HS-27A (cell line): ENCODE measurements at places on chromosomes 5 and 9.

DNA sequence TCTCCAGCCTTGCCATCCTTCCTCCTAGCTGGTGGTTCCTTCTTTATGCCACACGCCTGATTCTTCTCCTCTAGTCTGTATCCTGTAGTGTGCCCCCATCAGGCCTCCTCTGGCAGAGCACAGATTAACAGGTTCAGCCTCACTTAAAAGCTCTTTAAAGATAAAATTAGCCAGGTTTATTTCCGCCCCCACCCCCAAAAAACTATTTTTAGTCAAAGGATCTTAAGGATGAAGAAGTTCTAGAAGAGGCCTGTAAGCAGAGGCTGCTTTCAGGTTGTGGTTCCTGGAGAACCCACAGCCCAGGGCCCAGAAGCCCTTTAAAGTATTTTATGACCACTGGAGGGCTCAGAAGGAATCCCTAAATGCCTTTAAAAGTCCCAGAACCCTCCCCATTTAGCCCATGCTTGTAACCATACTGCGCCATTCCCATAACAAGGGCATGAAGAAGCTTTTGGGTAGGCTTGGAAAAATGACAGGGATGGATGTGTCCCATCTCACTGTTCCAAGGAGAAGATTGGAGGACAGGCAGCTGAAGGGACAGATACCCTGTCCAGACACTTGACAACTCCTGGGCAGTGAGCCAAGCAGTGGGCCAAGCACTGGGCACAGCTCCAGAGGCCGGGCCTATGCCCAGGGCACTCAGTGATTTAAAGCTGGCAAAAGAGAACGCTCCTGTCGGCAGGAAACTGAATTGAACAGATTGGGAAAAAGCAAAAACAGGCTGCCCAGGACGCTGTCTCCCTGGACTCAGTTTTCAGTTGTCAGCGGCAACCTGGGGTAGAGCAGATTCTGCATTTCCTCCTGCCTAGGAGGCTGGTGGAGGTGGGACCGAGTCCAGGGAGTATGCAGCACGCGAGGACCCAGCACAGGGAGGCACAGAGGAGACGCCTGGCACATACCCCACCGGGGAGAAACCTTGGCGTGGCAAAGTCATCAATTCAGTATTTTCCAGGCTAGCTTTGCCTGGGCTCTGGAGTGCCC is 106.3 kb upstream of the SSBP2 start:
- DNase-seq, result no peak

- no peak for DNase-seq
These were observed 113.7 kb downstream of the GABRB2 start for GRCh38 chr5:161432798-161433197.

GRCh38 chr9:114852050-114852594 is 46.3 kb upstream of the TNFSF15 start:
- no peak for DNase-seq

DNA sequence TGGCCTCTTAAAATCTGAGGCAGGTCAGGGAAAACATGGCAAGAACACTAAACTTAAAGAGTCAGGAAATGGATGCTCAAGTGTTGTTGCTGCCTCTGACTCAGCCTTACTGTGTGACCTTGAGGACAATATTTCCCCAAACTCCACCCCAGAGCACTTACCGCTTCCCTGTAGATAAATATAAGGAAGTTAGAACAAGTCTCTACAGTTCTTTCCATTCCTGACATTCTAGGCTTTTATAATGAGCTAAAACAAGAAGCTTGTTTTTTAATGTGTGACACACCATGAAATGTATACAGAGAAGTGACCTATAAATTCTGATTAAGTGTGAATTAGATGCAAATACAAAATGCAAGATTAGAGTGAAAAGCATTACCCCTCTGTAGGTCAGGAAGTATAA is 129.3 kb downstream of the GRIA1 start:
- DNase-seq, result no peak

DNA sequence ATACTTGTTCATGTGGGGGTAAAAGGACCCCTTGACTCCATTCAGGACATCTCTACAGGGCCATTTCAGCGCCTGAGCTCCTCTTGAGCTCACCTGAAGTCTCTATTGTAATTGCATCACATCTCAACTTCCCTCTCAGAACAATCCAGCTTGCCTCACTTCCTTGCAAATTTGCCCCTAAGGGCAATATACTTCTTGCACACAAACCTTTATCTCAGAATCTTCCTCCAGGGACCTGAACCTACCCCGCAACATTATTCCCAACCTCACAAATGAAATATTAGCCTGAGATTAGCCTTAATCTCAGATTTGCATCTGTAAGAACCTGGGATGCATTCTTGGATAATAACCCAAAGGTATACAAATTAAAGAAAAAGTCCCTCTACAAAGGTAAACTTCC is 159.2 kb downstream of the DRD1 start:
- no peak for DNase-seq

GRCh38 chr9:104527109-104527508 is at the start of gene OR13C4:
Gene OR13C4 (minus strand): TSS chr9:104527209. CDS start chr9:104527209, 0 bp downstream.
- no peak for DNase-seq

DNA sequence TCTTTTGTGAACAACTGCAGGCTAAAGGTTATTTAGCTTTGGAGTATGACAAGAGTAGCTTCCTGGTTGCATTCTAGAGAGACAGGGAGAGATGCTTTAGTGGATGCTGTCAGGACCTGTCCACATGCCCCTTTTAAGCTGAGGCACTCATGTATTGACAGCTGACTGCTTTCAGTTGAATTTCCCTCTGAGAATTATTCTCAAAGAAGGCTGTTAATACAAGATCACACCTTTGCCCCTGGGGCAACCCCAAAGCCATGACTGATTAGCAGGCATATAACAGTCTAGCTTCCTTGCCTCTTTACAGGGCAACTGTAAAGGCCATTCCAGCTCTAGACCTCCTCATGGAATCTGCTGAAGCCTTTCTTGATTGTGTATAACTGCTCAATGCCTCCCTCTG is 117.6 kb upstream of the ATP10B start:
- DNase-seq, result no peak

GRCh38 chr9:101028346-101029314 is at the start of gene PLPPR1:
Gene PLPPR1 (plus strand): TSS chr9:101028727.
- DNase-seq, result no peak

GRCh38 chr9:79184831-79185230 is 386.9 kb upstream of the TLE4 start:
- no peak for DNase-seq

- DNase-seq, result peak; percentile 64
These were observed 34.6 kb downstream of the OXCT1 start for GRCh38 chr5:41835645-41836044.

DNA sequence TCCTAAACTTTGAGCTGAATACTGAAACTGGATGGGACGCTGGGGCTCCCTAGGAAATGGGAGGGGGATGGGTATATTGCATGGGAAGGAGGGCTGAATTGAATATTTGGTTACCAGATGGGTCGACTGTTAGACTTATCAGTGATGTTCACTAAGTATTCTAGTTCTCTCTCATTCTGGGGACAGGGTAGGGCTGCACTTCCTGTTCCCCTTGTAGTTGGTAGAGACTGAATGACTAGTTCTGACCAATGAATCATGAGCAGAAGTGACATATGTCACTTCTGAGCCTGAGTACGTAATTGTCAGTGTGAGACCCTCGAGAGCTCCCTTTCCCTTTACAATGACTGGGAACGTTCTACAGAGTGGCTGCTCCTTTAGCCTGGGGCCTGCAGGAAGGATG is 55.5 kb upstream of the DMRT1 start:
- no peak for DNase-seq

- DNase-seq, result peak; percentile 58
These were observed 84.9 kb downstream of the ZNF608 start for GRCh38 chr5:124661317-124662141.

- no peak for DNase-seq
These were observed 651.2 kb upstream of the CCNG1 start for GRCh38 chr5:162786234-162786633.

DNA sequence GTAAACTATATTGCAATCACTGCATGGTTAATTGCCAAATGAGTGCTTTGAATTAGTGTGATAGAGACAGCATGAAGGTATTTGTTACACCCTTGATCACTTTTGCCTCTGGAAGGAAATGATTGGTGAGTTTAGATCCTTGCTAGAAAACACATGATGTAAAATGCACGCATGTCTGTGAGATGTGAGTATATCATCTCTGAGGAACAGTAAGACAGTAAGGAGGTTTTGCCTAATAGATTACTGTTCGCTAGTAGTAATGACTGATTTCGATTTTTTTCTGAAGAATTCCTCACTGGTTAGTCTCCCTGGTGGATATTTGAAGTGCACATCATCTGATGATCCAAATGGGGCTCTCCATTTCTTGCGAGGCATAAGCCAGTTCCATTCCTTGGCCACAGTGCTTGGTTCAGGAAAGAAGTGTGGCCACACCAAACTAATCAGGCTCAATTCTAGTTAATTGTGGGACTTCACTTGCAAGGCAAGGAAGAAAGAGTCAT is 156.4 kb upstream of the ADRA1B start:
- no peak for DNase-seq

- DNase-seq, result no peak
These were observed 81.2 kb downstream of the ADAMTS12 start for GRCh38 chr5:33810491-33811120.

GRCh38 chr9:71854811-71855210 is 56.2 kb downstream of the ABHD17B start:
- DNase-seq, result no peak

DNA sequence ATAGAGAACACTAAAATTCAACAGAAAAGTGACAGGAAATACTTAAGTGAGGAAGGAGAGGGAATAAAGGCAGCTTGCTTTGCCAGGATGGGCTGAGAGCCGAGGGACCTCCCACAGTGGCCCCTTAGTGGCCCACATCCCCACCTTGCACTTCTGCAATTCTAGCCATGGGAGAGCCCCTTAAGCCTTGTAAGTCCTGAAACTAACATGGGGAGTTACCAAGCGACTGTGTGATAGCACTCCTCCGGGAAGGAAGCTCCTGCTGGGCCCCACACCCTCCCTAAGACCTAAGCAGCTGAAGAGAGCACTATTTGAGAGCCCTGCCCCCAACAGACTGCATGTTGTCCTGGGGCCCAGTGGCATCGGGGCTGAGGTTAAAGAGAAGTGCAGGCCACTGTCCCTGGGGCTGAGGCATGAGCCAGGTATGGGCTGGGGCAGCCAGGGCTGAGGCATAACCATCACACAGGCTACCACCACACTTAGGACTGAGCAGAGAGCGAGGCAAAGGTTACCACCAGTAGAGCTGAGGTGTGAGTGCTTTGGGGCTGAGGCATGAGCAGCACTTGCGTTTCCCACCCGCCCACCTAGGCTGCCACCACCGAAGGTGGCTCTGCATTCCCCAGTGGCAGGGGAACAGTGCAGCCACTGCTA is 301.8 kb upstream of the TRPC7 start:
- no peak for DNase-seq

- DNase-seq, result no peak
These were observed 363.3 kb upstream of the GRIN3A start for GRCh38 chr9:102101723-102102122.

DNA sequence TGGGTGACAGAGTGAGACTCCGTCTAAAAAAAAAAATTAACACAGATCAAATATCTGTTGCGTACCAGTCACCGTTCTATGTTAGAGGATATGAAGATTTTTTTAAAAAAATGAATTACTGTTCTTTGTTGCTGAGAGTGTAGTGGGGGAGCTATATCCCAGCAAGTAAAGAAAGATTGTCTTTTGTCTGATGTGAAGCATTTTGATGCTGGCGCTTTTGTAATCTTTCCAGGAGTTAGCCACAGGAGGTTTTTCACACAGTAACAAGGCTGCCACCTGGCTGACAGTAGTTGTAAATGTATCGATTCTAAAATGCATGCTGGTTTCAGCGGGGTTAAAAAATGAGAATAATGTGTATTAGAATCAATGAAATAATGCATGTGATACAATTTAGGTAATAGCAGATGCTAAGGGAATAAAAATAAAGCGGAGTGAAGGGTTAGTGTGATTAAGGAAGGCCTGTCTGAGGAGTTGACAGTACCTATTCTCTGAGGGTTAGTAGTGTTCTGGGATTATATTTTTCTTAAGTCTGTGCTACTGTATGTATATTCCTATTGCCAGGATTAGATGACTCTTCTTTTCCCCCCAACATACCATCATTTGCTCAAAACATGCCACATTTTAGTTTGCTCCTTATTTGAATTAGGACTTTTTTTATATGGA is 3.4 kb downstream of the LMNB1 start:
- DNase-seq, result no peak

DNA sequence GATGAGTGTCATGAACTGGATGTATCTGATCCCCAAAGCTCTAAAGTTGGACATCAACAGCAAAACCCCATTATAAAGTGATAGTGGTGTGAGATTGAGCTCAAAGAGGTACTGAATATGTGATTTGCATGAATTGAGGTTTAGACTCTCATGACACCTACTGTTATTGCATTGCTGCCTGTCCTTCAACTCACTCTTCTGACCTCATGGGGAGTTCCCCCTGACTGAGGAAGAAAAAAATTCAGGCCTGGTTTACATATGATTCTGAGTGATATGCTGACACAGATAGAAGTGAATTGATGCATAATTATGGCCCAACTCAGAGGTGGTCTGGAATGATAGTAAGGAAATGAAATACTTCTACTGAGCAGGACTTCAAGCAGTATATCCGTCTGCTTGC is 76.2 kb upstream of the CHD1 start:
- no peak for DNase-seq

DNA sequence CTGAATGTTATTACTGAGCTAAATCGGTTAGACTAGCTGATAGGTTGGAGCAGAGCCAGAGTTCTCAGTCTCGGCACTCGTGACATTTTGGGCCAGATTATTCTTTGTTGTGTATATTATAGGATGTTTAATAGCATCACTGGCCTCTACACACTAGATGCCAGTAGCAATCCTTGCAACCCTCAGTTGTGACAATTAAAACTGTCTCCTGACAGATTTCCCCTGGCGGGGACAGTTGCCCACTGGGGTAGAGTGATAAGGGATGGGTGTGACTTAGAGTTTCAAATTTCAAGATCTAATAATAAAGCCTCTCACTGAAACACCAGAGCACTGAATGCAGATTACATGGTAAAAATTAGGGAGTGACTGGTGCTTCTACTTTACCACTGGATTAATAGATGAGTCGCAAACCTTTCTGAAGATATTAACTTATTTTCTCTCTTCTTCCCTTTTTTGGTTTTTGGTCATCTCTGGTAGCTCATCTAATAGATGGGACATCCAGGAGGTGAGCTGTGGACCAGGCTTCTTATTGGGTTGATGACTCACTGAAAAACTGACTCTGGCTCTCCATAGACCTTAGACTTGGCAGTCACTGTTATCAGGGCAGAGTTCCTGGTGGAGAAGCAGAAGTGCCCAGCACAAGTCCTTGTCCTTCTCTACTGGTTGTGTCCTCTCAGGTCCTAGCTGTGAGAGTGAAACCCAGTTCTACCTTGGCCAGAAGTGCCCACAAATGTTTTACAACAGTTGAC is 150.3 kb downstream of the UNC13B start:
- no peak for DNase-seq

GRCh38 chr5:73186976-73187375 is 14.0 kb downstream of the TMEM174 start:
- DNase-seq, result no peak

- no peak for DNase-seq
These were observed 2.8 kb downstream of the RXRA start for GRCh38 chr9:134328841-134329575.
